A549 (cell line): ENCODE measurements at places on chromosomes 4 and X. TPM values are rescaled to one million over a fixed set of nuclear protein-coding genes. Genes with fewer than 3 reads are reported as not detected.
A peak's percentile ranks its signal among the peaks of the same experiment; 100 is the strongest.

The VBP1 gene
- 70.9 to 77.6 TPM (median 74.3 TPM) in 3 replicates for polyA plus RNA-seq

The SHROOM2 gene
- 0.16 to 0.27 TPM (median 0.21 TPM) in 3 replicates for polyA plus RNA-seq

The NDP gene
- not detected in 3 replicates for polyA plus RNA-seq

The ANKRD37 gene
- polyA plus RNA-seq, result 2.7 to 3.5 TPM (median 3.0 TPM) in 3 replicates

The AREG gene
- polyA plus RNA-seq, result 46.3 to 58.9 TPM (median 52.2 TPM) in 3 replicates

The NSUN7 gene
- 0.42 to 0.65 TPM (median 0.59 TPM) in 3 replicates for polyA plus RNA-seq

The CACNA1F gene
- not detected in 3 replicates for polyA plus RNA-seq

The CLCN5 gene
- 2.1 to 2.6 TPM (median 2.2 TPM) in 3 replicates for polyA plus RNA-seq

The PSMD10 gene
- polyA plus RNA-seq, result 92.2 to 118 TPM (median 109 TPM) in 3 replicates

DNA sequence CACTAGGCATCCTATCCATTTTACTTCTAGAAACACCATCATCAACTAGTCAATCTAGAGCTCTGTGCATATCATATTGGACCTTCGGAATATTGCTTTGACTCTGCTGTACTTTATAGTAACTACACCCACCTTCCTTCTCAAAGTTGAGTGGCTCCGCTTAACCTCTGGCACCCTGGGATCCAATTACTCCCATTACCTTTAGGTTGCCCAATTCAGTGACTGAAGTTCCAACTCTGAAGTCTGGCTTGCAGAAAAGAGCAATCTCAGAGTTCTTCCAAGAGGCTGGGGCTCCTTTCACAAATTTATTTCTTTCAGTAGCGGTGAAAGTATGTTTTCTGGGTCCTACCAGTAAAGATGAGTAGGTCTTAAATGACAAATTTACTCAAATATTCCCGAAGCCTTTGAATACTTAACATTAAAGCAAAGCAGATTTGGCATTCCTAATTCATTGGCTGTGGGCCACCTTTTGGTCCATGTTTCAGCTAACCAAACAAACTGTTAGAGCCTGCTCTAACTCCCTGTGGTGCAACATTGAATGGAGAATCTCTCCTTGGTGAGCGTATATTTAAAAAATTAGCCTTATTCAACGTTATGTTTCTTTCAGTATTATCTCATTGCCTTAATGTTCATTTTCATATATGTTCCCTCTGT is 1215.8 kb downstream of the RAPGEF2 start:
- DNase-seq, result no peak

GRCh38 chrX:134171661-134172587 is 65.1 kb upstream of the CCDC160 start:
- DNase-seq, result no peak

- no peak for DNase-seq
These were observed 52.2 kb upstream of the FGF13 start for GRCh38 chrX:138763761-138764160.

DNA sequence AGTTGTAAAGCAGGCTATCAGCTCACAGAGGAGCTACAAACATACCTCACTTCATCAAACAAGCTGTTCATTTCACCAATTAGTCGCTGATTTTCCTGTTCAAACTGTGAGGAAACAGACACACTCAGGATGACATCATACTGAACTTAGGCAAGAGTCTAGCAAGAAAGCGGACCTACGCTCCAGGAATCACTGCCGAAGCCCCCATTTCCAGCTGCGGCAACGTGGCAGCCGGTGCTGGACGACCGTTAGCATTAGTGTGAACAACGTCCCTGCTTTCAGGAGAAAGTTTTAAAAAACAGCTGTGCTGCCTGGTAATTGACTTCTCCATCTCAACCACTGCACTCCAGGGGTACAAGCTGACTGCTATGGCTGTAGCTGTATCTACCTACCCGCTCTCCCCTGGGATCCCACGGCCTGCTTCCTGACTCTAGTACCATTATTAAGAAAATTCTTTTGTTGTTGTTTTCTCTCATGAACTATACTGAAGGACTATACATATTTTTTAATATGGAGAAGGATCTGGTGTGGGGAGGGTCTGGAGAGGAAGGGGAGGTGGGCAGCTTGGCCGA is 38.3 kb downstream of the NSG1 start:
- DNase-seq, result no peak

- DNase-seq, result no peak
These were observed 40.3 kb downstream of the C4orf54 start for GRCh38 chr4:99617374-99617773.

DNA sequence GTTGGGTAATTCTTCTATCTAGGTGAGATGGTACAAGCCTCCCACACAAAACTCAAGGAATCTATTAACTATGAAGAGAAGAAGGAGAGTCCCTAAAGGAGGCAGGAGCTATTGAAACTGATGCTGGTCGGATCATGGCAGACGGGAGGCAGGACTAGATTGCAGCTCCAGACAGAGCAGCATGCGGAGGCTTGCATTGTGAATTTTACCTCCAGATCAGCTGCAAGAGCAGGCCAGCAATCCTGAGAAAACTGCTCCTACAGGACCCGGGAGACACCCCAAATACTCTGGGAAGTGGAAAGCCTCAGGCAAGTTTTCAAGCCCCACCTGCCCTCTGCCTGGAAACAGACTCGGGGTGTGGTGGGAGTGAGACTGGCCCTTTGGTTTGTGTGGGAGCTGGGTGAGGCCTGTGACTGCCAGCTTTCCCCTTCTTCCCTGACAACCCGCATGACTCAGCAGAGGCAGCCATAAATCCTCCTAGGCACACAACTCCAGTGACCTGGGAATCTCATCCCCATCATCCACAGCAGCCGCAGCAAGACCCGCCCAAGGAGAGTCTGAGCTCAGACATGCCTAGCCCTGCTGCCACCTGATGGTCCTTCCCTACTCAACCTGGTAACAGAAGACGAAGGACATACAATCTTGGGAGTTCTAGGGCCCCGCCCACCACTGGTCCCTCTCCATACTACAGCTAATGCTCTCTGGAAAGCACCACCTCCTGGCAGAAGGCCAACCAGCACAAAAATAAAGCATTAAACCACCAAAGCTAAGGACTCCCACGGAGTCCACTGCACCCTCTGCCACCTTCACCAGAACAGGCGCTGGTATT is 30.9 kb downstream of the GATB start:
- no peak for DNase-seq

GRCh38 chr4:182451441-182451840 is 208.2 kb downstream of the TENM3 start:
- no peak for DNase-seq

GRCh38 chr4:174215961-174216680 is 67.3 kb downstream of the FBXO8 start:
- DNase-seq, result no peak

GRCh38 chrX:67604979-67605703 is 61.3 kb downstream of the AR start:
- DNase-seq, result peak; percentile 79

GRCh38 chrX:16039363-16039762 is 84.0 kb upstream of the GRPR start:
- no peak for DNase-seq

DNA sequence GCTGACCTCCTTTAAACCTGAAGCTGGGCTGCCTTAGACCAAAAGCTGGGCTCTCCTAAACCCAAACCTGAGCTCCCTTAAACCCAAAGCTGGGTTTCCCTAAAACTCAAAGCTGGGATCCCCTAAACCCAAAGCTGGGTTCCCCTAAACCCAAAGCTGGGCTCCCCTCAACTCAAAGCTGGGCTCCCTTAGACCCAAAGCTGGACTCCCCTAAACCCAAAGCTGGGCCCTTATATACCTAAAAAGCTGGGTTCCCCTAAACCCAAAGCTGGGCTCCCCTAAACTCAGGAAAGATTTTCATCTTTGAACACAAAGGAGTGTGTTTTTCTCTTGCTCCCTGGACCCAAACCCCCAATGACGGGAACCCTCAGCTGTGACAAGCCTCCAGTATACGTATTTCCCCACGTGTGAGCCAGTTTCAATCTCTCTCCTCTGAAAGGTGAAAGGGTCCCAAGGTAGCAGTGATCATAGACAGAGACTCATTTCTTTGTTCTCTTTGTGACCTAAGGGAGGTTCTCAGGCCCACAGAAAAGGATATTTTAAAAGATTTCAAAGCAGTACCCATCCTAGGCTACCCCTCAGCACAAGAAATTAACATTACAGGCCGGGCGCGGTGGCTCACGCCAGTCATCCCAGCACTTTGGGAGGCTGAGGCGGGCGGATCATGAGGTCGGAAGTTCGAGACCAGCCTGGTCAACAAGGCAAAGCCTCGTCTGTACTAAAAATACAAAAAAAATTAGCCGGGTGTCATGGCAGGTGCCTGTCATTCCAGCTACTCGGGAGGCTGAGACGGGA is 31.3 kb upstream of the ASMTL start:
- no peak for DNase-seq

GRCh38 chrX:42869659-42870476 is 91.9 kb upstream of the PPP1R2C start:
- no peak for DNase-seq

GRCh38 chrX:46959101-46959500 is 46.9 kb downstream of the JADE3 start:
- DNase-seq, result no peak

DNA sequence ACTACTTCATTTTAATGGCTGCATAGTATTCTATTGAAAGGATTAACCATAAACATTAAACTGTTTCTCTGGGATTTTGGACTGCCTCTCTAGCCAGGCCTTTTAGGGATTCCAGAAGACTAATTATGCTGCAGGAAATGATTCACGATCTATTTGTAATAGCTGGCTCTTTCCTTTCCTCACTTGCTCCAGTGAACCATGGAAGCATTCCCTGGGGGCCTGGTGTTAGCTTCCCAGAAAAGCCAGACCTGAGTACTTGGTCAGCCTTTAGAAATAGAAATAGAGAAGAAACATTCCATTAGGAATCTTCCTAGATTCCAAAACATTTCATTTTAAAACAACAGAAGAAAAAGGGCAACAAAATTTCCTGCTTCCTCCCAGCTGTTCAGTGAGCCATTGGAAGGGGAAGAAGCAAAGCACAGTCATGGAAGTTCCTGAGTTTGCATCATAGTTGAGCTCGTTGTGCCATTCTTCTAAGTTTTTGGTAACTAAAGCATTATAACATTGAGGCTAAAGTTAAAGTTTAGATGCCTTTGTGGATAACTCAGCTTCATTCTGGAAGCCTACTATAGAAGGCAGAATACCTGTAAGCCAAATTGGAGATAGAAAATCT is 83.5 kb downstream of the NPNT start:
- no peak for DNase-seq

GRCh38 chr4:78610546-78611214 is 59.1 kb downstream of the ANXA3 start:
- DNase-seq, result no peak

DNA sequence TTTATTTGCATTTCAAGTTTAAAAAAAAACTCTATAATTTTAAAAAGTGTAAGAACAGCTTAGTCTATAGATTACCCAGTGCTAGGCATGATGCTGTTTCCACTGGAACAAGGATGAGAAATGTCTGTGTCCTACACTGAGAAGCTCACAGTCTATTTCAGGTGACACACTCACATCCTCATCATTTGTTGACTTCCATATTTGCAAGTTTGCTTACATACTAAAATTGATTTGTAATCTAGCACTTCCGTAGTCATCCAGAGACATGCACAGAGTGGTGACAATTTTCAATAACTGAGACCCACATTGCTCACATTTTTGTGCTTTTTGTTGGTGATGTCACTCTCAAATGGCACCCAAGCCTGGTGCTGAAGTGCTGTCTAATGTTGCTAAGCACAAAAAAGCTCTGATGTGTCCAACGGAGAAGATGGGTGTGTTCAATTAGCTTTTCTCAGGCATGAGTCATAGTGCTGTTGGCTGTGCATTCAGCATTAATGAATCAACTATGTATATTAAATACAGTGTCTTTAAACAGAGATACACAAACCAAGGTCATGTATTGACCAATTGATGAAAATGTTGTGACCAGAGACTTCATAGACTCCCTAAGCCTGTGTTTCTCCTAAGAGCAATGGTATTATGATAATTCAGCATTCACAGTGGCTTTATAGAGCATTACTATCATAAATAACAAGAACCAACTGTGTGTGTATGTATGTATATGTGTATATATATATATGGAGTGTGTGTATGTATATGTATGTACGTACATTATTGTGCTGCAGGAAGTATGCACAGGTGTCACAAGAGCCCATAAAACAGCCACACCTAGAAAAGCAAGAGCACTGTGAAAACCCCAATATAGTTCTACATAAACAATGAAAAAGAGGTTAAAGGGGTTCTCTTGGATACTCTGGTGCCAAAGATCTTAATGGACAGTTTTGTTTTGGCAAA is 31.2 kb upstream of the VCX3B start:
- no peak for DNase-seq

- no peak for DNase-seq
These were observed 1989.0 kb downstream of the C4orf33 start for GRCh38 chr4:131084997-131085396.

DNA sequence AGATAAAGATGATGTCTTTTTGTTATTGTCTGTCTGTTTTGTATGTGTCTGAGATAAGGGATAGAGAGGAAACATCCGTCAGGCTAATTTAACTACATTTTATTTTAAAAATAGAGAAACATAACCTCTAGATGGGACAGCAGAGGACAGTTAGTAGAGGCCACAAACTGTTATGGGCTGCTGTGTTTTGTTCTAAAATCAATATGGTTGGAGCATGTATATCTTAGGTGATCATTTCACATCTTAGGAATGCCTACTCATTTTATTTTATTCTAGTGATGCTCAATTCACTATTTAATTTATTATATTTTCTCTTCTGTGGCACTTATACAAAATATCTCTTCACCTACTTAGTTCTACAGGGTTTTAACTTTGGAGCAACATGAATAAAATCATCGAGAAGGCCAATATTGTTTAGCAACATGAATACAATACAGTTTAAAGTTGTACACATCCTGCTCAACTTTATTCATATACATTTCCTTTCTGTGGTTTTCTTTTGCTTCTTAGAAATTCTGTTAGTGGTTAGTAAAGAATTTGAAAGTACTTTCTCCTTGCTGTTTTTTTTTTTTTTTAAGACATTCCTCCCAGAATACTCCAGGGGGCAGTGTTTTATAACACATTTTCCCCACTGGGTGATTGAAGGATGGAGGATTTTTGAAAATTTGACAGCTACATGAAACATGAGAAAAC is 392.9 kb downstream of the UNC5C start:
- DNase-seq, result peak; percentile 23

DNA sequence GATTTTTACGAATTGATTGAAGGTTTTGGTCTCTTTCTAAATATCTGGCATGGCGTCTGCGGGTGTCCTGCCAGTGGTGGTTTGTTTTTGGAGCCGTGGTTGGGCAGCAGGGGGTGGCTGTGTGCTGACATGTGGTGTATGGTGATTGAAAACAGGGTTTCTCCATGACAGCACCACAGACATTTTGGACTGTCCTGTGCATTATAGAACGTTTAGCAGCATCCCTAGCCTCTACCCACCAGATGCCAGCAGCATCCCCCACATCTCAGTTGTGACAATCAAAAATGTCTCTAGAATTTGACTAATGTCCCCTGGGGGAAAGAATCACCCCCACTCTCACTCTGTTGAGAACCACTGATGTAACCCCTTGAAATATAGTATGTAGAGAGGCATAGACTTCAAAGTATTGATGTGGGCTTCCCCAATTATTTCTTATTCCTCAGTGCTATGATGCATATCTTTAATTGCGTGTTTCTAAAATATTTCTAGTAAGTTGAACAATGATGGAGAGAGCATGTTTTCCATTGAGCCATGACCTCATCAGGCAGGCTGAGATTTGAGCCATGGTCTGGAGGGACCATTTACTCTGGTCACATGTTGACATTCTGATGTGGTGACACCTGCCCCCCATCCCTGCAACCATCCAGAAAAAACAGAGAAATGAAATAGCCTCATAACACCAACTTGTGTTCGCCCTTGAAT is 77.4 kb upstream of the MID1 start:
- no peak for DNase-seq

- DNase-seq, result no peak
These were observed 1065.7 kb upstream of the PABPC4L start for GRCh38 chr4:135267148-135267865.

- DNase-seq, result no peak
These were observed 88.3 kb downstream of the CC2D2A start for GRCh38 chr4:15557786-15558550.
